Kidney (tissue), 22 donors: ENCODE measurements at places on chromosomes 7 and 10. TPM values are rescaled to one million over a fixed set of nuclear protein-coding genes. Genes with fewer than 3 reads are reported as not detected.

DNA sequence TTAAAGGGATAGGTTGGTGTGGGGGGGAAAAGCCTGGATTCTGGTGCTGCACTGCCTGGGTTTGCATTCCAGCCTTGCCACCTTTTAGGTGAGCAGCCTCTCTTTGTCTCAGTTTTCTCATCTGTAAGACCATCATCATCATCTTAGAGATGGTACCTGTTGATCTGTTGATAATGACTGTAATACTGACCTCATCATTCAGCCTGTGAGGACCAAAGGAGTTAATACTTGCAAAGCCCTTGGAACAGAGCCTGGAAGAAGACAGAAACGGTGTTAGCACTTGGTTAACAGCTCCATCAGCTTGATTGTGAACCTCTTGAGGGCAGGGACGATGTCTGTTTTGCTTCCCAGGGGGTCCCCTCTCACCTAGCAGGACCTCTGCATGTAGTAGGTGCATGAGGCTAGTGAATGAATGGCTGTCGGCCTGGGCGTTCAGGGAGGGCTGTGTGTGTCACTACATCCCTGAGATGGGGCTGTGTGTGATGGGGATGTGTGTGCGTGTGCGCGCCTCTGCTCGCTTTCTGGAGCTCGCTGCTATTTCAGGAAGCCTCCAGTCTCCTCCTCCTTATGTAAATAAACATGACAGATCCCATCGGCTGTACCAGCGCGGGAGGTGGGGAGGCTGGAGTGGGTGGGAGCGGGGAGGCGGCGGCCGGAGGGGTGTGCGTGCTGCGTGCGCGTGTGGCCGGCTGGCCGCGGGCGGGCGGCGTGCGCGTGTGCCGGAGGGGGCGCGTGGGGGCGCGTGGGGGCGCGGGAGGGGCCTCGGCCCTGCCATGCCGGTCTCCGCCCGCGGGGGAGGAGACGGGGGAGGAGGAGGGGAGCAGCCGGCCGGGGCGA, 61.2 kb downstream of the NEURL1 start:
- peak; percentile 89 for DNase-seq

DNA sequence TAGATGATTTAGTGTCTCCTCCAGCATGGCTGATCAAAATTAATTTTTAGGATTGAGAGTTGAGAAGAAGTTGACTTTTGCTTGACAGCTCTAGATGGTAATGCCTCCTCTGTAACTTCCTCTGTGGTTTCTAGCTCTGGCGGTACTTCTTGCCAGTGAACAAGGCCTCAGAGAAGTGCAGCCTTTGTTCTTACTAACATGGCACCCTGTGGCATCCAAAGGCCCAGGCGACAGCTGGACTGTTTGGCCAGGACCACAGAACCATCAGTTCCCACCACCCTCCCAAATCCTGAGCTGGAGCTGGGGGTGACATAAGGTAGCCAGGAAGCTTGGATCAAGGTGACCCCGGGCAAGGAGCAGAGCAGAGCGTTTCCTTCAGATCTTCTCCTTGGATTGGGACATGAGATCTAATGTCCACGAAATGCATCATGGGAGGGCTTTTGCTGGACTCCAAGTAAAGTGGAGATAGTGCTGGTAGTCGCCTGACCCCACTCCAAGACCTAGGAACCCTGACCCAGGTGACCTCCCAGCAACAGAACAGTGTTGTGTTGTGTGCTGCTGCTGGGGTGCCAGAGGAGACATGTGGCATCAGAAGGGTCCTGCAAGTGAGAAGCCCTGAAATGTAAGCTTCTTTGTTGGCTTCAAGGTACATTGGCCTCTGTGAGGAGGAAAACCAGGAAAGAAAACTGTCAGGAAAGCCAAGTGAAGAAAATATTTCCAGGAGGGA, 41.8 kb downstream of the APBB1IP start:
- no peak for DNase-seq

- DNase-seq = no peak
These were observed 23.6 kb downstream of the CFAP46 start for GRCh38 chr10:132918617-132919373.

- DNase-seq = no peak
These were observed 49.3 kb upstream of the IL6 start for GRCh38 chr7:22677680-22678079.

DNA sequence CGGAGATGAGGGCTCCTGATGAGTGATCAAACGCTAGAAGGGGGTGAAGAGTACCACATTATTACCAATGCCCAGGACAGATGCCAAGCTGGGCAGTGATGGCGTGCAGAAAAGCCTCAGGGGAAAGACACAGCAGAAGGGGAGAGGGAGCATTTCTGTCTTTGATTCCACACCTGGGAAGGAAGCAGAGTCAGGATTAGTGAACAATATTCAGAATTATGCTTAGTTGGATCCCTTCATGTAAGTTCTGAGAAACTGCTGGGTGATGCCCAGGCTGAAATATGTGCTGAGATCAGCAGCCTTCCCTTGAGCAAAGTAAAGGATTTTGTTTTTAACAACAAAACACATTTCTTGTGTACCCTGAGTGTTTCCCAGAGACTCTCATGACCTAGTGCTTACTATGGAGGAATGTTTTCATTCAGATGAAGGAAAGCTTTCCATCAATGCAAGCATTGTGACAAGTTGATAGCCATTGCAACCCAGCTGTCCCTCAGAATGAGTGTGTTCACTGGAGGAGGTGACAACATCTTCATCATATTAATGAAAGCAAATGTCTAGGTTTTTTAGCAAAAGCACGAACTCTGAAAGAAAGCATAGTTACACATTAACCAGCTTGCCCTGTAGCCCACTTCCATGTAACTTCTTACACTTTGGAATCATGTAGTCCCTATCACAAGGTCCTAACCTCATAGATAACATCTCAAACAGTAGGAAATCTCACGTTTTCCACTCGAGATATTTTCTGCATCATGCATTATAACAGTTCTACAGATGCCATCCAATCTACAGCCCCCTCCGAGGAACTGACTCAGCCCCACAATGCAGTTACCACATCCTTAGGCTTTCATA, 23.8 kb upstream of the AKR1C1 start:
- no peak for DNase-seq

- no peak for DNase-seq
These were observed 265.4 kb upstream of the SLC26A5 start for GRCh38 chr7:103711413-103711812.

DNA sequence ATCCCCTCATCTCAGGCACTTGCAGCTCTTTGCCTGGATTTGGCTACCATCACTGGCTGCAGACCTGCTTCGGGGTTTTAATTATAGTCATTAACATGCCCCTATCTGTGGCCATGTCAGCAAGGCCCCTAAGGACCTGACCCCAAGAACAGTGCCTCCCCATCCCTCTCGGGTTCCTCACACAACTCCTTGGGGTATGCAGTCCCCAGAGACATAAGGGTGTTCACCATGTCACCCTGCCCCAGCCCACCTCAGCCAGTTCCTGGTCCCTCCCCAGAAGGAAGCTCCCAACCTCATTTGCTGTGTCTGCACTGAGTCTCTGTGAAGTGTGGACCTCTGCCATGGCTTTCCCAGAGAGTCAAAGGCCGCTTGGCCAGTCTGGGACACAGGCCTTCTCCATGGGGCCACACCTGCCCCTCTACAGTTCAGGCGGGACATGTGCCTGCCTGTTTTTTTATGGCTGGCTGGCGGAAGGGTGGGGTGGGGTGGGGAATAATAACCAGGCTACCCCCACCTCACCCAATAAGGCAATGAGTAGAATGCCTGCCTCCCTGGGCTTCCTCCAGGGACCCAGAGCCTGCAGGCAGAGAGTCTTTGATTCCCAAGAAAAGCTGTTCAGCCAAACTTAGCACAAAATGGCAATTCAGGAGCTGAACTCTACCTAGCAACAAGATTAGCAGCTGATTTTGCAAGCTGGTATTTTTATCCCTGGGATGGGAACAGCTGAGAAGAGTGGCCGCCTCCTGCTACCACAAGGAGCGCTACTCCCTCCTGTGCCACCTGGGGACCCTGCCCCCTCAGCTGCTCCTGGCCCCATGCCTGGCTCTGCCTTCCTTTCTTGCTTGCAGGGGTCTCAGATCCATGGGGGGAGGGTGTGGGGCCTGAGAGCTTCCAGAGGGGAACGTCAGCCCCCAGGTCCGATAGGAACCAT, 23.7 kb upstream of the CAMK2B start:
- no peak for DNase-seq

DNA sequence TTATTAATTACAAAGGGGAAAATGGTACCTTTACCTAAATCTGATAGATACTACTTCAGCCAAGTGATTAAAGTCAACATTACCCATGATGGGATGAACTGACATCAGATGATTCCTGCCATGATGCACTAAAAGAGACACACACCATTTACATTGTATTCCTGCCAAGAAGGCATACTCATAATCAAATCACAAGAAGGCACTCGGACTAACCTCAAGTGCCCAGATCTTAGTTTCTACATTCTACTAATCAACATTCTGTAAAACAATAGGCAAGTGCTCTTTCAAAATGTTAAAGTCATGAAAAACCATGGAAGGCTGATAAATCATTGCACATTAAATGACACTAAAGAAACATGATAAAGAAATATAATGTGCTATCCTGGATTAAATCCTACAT, 44.4 kb downstream of the SLC35G1 start:
- no peak for DNase-seq

DNA sequence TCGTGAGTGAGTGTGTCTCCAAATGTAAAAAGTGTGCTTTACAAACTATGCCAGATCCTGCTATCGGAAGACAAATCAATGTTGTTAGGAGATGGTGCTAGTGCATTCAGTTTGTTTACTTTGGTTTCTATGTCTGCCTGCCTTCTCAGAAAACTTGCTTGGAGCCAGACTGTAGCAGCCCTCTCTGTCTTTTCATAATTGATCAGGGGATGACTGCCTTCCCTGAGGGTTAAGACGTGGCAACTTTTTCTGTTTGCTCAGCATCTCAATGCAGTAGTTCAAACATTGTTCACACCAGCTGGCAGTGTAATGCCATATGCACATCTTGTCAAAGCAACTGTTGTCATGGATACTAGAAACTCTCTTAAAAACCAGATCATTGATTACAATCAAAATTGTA, 118.5 kb downstream of the FOXP2 start:
- no peak for DNase-seq

GRCh38 chr7:107594961-107595737, 15.1 kb downstream of the BCAP29 start:
- DNase-seq = peak; percentile 83

DNA sequence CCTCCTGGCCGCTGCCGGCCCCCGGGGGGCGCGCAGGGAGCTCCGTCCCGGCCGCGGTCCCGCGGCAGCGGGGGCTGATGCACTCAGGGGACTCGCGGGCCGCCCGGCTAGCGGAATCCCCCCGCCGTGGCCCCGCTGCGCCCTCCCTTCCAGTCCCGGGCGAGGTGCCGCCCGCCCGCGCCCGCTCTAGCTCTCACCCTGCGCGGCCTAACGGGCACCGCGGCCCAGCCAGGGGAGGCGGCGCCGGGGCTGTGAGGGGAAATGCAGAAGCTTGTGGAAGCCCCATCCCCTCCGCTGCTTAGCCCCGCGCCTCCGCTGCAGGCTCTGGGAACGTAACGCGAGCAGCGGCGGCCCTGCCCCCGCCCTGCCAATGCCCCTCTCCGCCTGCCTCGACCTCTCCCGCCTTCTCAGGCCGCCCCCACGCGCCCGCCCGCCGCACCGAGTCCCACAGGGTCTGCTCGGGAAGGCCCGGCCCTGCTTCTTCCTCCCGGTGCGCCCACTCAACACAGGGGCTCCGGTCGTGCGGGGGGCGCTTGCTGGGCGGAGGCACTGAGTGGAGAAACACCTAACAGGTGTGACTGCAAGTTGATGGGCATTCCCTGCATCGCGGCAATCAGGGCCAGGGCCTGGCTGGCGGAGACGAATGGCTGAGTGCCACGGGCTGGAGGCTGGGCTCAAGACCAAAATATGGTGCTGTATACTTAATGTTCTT, 384 bp upstream of the TMEM229A start:
- DNase-seq = peak; percentile 74

- DNase-seq = peak; percentile 69
These were observed 233.8 kb downstream of the C7orf25 start for GRCh38 chr7:42677751-42678699.

DNA sequence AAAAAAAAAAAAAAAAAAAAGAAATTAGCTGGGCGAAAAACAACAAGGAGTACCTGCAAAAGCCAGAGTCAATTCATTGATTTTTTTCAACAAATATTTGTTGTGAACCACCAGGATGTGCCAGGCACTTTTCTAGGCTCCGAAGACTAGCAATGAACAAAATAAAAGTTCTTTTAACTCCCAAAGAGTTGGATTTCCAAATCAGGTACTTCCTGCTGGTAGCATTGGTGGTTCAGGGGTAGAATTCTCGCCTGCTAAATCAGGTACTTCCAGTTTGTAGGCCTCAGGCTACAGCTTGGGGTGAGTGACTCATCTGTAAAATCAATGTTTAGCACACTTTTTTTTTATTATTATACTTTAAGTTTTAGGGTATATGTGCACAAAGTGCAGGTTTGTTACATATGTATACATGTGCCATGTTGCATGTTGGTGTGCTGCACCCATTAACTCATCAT, 10.9 kb downstream of the PPA1 start:
- no peak for DNase-seq

DNA sequence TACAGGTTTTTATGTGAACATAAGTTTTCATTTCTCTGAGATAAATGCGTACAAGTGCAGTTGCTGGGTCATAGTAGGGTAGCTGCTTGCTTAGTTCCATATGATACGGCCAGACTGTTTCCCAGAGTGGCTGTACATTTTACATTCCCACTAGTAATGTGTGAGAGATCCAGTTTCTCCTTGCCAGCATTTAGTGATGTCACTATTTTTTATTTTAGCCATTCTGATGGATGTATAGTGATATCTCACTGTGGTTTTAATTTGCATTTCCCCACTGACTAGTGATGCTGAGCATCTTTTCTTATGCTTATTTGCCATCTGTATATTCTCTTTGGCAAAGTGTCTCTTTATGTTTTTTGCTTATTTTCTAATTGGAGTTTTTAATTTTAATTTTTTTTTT, 4.2 kb downstream of the ZMIZ2 start:
- DNase-seq = no peak

GRCh38 chr10:126687121-126687606, 16.7 kb upstream of the C10orf90 start:
- DNase-seq = peak; percentile 58

DNA sequence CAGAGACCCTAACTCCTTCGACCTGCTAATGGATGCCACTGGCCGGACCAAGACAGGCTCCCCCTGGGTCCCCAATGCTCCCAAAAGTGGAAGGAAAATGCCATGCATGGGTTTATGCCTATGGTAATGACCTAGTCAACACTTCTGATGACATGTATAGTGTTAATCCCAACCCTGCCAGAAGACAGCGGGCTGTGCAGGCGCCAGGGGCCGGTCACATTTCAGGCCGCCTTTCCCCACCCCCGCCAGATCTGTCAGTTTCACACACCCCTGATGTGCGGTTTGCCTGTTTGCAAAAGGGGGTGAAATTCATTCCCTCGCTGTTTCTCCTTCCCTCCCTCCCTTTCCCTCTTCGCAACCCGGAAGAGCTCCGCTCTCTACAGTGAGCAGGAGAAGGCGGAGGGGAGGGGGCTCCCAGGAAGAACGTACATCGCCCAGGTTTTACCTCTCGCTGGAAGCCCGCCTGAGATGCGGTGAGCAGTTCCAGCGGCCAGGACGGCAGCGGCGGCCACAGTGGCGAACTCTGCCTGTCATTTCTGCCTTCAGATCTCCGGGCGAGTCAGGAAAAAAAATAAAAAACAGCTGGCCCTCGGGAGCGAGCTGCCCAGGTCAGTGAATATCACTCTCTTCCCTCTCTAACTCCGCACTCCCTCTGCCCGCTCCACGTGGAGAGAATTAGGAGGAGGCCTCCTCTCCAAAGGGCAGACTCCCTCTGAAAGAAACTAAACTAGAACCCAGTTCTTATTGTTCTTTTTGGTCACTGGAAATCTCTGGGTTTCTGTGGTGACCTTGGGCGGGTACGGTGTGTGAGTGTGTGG, 9.4 kb upstream of the GATA3 start:
- DNase-seq = peak; percentile 82

Gene FAM3C
- 82.6 TPM for total RNA-seq

Gene LIPN
- total RNA-seq = 0.41 TPM

Gene PIP
- 0.47 TPM for total RNA-seq

Gene ITGB8
- total RNA-seq = 213 TPM

Gene ABCB4
- 2.0 TPM for total RNA-seq

Gene ZNF503
- 34.7 TPM for total RNA-seq
